Hematopoietic multipotent progenitor cell treated with erythropoietin and hydrocortisone succinate and interleukin-3 and kit ligand, for 8 days (in vitro differentiated cells): ENCODE measurements at places on chromosomes 5 and 9.
A peak's percentile ranks its signal among the peaks of the same experiment; 100 is the strongest.

DNA sequence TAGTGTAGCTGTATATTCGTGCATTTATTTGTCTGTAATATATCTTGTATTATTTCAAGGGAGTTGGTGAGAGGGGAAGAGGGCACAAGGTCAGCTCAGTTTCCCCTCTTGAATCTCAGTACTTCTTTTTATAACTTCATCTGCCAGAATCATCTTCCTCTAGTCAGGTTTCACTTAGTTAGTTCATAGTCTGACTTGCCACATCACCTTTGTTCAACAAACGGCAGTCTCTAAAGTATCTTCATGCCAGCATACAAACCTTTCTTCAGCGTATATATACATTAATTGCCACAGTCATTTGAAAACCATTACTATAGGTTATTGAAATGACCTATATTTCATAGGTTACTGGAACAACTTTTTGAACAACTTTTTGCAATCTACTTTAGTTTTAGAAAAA is 1.6 kb downstream of the ECM2 start:
- DNase-seq = no peak

DNA sequence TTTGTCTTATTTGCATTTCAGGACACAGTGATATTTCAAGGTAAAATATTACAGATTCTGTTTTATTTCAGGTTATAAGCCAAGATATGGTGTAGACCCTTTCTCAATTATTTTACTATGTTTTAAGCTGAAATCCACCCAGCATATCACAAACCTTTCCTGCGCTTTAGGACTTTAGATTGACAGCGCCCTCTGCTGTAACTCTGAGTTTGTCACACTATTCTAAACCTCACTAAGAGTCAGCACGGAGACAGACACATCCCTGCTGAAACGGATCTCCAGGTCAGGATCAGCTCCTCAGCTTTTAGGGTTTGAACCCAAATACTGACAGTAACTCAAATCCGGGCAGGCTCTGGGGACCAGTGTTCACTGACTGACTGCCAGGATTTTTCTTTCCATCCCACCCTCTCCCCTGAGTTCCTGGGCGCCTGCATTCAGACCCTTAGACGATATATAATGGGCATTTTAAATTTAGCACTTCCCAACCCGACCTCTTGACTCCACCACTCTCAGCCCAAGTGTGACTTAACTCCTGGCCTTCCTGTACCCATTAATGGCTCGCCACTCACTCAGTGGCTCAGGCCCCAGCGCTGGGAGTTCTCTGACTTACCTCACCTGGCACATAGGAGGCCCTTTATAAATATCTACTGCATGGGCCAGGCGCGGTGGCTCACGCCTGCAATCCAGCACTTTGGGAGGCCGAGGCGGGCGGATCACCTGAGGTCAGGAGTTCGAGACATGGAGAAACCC is 33.5 kb downstream of the TLX3 start:
- DNase-seq = peak; percentile 75

DNA sequence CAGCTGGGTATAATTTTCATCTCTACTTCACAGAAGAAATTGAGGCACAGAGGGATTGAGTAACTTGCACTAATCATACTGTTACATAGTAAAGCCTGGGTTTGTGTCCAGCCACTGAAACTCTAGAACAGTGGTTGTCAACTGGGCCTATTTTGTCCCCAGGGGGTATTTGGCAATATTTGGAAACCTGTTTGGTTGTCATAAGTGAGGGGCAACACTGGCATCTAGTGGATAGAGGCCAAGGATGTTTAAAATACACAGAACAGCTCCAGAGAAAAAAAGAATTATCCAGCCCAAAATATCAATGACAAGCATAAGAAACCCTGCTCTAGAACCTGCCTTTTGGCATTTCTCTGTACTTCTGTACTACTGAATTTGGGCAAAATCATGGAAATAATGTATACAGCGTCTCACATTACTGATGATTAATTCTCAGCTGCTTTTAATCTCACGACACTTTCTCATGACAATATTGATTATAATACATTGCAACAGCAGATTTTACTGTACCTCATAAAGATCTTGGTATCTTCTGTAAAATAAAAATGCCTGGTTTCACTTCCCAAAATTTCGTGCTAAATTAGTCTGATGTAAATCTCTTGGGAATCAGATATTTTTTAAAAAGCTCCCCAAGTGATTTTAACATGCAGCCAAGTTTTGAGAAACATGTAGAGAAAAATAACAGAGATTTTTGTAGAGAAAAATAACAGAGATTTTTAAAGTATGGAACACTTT is 112.7 kb downstream of the RORB start:
- no peak for DNase-seq

GRCh38 chr9:68822596-68823165 is 117.6 kb downstream of the PIP5K1B start:
- peak; percentile 30 for DNase-seq

GRCh38 chr9:90921104-90921503 is 119.5 kb downstream of the SYK start:
- no peak for DNase-seq

DNA sequence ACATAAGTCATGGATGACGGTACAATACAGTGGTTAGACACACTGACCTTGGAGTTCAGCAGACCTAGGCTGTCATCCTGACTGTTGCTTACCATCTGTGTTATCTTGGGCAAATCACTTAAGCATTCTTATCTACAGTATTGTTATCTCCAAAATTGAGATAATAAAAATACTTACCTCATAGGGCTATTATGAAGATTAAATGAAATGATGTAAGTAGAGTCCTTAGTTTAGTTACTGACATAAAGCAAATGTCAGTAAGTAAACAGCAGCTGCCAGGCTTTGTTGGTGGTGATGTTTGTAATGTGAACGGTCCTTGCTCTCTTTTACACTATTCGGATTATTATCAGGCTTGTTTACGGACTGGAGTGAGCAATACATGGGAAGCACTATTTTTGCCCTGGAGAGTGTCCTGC is 107.3 kb upstream of the DPYSL3 start:
- DNase-seq = no peak

- DNase-seq = no peak
Measured at GRCh38 chr9:68500457-68501381, 40.0 kb downstream of the TMEM252 start.

DNA sequence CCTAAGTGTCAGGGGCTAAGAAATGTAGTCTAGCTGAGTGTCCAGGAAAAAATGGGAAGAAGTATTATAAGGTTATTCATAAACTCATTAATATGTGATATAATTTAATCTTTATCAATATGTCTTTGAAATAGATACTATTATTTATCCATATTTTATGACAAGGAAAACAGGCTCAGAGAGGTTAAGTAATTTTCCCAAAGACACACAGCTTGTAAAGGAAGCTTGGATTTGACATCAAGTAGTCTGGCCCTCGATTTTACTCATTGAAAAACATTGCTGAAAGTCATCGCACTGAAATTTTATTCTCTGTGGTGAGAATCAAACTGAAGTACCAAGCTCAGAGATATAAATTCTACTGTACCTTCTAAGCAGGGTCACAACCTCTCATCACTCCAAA is 276.9 kb downstream of the MSX2 start:
- no peak for DNase-seq

DNA sequence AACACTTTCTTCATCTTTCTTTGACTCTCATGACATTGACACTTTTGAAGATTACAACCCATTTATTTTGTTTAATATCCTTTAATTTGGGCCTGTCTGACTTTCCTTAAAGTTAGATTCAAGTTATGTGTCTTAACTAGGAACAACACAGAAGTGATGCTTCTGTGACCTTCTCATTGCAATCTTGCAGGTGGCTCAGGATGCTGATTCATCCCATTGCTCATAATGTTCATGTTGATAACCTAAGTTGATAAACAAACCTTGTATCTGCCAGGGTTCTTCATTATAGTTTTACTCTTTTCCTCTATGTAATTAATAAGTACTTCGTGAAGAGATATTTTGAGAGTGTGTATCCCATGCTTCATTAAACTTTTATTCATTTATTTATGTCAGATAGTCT is 107.2 kb upstream of the SHB start:
- DNase-seq = no peak

DNA sequence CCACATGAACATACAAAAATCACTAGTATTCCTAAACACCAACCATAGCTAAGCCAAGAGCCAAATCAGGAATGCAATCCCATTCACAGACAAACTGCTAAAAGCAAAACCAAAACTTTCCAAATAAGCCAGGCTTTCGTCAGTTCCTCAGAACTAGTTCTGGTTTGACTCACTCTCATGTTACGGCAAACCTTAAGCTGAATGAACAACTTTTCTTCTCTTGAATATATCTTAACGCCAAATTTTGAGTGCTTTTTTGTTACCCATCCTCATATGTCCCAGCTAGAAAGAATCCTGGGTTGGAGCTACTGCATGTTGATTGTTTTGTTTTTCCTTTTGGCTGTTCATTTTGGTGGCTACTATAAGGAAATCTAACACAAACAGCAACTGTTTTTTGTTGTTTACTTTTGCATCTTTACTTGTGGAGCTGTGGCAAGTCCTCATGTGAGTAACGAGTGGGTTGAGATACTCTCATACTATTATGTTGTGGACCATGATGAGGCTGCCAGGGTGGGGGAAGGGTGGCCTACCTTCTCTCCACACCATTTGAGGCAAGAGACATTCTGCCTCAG is at the start of gene PDCD1LG2:
Gene PDCD1LG2 (plus strand): TSS at position 172 of the 572 bp plus-strand sequence. CDS start 12,016 bp downstream, outside the sequence.
- no peak for DNase-seq

- DNase-seq = no peak
Measured at GRCh38 chr5:137398154-137398553, 101.0 kb downstream of the SPOCK1 start.

DNA sequence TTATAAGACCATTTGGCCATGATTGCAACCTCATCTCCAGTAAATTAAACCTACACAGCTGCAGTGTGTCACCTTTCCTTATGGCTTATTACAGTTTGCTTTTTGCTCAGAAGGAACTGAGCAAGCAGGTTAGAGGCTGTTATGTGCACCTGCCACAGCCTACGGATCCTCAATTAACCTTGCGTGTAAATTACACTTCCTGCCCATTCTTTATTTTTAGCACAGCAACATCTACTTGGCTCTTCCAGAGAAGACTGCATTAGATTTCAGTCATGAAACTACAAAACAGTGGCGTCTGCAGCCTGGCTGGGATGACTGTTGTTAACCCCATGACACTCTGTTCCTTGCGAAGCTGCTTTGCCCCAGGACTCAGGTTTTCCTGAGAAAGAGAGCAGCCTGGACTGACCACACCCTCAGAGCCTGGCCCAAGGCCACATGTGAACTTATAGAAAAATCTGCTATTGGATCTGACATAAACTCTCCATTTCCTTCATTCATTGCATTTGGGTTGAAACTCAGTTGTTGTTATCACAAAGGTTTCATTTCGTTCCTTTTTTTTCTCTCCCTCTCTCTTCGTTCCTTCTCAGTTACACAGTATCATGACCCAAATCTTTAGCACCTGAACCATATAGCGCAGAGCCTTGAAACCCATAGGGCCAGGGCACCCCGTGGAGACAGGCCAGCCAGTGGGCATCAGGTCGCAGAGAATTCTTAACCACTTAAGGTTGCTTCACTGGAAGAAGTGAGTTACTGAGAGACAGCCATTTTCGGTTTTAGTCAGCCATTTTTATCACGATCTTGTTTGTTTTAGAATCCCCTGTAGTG is 138.6 kb downstream of the PALM2AKAP2 start:
- DNase-seq = no peak

DNA sequence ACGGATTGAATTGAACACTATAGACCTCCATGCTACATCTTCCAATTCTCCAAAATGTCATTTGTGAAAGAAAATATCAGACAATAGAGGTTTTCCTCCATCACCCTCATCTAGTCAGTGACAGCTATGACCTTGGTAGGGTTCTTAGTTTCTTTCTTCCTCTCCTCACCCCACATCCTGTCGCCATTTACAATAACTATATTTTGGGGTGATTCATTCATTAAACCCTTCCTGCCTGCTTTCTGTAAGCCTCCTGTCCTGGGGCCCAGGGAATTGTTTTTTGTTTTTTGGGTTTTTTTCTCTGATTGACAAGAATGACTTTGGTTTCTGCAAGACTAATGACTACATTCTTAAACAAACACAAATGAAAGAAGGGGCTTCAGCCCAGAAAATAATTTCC is 82.6 kb downstream of the PRELID2 start:
- no peak for DNase-seq

DNA sequence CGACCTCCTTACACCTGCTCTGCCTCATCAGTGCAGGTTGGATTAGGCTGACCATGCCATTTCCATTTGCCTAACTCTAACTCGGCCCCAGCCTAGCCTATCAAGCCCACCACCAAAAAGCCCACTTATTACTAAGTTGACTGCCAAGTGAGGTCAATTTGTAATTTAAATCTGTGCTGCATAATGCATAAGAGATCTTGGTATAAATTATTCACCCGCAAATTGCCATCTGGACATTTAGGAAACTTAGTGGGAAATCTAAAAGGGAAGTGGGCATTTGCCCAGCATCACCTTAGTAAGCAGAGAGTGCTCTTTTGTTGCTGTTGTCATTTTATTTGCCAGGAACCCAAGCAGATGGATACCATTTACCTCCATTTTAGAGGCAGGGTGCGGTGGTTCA is 143.0 kb downstream of the SPOCK1 start:
- no peak for DNase-seq

DNA sequence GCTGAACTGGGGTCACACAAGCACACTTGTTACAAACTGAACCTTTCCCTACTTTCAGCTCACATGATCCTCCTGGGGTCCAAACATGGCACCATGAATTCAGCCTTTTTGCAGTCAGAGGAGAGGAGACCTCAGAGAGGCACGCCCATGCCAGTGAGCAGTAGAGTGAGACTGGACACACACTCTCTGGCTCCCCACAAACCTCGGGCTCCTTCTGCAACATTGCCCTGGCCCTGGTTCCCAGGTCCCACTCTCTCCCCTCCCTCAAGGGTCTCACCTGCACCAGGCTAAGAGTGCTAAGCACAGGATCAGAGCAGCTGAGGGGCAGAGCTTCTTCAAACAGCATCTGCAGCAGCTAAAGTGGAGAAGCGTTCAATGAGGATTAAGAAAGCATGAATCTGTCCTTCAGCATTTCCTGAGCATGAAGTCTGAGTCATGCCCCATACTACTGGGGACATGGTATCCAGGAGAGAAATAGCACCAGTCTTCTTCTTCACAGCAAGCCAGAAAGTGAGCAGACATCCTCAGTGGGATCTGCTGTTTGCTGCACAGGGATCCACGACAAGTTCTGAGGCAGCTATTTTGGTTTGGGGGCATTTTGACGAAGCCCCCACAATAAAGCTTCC is 27.2 kb downstream of the SLC35A4 start:
- no peak for DNase-seq

DNA sequence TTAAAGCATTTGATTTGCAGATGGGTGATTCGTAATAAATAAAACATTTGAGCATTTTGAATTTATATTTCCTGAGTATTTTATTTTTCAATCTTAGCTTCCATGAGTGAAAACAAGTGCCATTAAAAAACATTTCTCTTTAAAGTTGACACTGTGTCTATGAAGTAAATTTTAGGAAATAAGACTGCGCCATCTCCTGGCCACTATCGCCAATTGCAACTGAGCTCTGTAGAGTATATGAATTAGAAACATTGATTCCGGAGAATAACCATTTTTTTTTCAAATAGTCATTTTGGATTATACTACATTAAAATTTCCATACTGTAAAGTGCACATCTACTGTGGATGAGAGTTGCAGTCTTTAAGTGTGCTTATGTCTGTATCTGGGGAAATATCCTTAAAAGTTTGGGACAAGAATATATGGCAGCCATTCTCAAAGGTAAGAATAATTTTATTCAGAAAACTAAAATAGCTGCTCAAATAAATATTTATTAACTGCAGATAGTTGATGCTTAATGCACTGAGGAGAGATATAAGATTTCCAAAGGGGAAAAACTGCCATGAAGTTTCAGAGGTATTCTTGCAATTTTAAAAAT is 5.9 kb downstream of the DMRTA1 start:
- DNase-seq = peak; percentile 45

- peak; percentile 87 for DNase-seq
Measured at GRCh38 chr9:33287087-33287490, 3.2 kb upstream of the NFX1 start.
